ENCODE measurements at places on chromosomes 3 and 15.

DNA sequence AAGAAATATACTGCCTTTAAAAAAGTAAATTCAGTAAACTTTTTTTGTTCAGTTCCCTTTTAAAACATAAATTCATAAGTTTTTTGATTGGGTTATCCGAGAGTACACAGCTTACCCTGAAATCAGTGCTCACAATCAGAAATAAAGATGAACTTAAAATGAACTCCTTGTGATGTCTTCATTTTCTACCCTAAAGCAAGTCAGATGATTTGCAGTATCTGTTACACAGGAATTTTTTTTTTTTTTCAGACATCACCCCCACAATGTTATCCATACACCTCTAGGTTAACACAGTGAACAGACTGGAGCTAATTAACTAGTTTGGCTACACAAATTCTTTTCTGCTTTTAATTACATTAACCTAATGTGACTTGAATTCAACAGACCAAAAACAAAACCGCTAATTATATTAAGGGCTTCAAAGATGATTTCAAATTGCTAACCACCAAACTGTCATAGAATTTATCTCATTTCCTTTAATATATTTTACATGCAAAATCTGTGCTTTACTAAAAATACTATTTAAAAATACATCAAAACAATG, 1042.0 kb downstream of the ROBO1 start:
- DNase-seq, result no peak

GRCh38 chr3:45990181-45990580, 5.4 kb downstream of the FYCO1 start:
- DNase-seq, result no peak

- DNase-seq, result no peak
Measured at GRCh38 chr15:96657096-96657495, 326.6 kb downstream of the NR2F2 start.

DNA sequence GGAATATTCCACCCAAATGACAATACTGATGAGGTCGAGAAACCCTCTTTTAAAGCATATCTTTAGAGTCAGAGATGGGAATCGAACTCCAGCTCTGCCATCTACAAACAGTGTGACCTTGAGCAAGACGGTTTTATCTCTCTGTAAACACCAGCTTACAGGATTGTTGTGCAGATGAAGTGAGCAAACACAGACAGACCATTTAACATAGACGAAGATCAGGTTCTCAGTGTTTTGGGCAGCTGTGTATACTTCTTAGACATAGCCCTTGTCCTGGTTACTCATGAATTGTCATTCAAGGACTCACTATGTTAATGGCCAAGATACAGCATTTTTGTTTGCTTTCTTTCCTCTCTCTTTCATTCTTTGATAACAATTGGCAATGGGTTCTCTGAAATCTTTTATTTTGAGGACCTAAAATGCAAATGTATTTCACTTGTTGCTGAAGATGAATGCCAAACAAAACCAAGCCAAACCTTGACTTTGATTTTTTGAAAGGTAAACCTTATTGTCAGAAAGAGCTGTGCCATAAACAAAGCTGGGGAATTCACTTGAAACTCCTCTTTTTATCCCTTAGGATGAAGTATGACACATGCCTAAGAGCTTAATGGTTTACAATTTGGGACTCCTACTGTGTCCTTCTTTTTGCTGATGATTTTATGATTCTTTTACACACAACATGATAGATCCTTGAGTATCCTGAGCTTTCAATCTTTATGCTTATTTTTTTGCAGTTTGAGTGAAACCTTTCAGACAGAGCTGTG, 250.0 kb upstream of the PDZRN3 start:
- DNase-seq, result no peak

DNA sequence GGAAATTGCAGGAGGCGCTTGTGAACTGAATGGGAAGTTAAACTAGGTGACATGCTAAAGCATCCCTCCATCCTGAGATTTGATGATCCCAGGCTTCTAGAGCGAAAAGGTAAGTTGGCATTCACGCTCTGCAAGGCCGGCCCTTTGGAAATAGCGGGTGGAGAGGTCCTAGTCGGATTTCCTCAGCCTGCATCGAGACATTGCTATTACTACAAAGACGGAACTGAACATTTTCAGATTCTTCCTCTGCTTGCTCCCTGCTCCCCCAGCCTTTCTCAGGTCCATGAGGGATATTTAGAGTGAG, 77.7 kb downstream of the DGKG start:
- no peak for DNase-seq

GRCh38 chr3:100706365-100706764, 2.9 kb upstream of the TFG start:
- no peak for DNase-seq
